ENCODE measurements at places on chromosomes 11 and 22.

GRCh38 chr22:46139895-46140350 is 10.4 kb upstream of the PPARA start:
- peak; percentile 83 for DNase-seq

GRCh38 chr11:115450519-115450918 is 53.7 kb downstream of the CADM1 start:
- no peak for DNase-seq

DNA sequence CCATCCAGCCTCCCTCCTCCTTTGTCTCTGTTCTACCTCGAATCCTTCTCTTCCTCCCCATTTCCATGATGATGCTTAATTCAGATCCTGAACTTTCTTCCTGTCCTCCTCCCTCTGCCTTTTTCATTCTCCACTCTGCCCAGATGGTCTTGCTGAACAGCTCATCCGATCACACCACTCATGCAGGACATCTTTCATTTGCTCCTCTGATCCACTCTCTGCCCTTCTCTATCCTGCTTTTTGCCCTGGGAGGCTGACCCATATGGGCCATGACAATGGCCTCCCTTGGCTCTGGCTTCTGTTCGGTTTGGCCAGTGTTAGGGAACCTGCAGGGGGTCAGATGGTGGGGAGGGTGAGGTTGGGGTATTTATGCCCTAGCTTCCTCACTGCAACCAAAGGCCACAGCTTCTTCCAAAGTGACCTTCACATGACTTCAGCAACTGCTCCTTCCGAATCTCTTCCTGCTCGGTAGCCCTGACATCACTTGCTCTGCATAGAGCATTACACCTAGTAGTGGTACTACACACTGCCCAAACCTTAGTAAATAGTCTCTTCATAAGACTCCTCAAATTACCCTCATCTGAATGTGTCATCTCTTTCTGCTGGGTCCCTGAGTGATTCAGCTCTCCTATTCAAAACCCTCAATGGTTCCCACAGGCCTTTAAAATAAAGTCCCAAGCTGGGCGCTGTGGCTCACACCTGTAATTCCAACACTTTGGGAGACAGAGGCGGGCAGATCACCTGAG is 32.7 kb upstream of the MICAL2 start:
- DNase-seq, result no peak

DNA sequence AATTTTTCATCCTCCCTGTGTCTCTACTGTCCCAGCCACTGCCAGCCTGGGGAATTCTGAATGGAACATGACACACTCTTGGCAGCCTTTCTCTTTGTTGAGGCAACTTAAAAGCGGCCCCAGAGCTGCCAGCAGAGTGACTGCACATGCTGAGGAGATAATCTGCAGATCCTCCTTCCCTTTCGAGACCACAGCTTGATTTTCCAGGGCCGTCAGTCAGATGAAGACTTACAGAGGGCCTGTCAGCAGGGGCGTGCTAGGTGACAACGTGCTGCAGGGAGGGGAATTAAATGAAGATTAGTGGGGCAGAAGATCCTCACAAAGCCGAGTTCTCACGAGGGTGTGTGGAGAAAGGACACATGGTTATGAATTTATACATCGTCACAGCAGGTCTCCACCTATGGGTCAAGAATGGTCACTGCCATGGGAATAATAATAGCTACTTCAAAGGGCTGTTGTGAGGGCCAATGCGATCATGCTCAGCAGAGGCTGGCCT is 193.5 kb upstream of the PITPNB start:
- DNase-seq, result peak; percentile 25

- no peak for DNase-seq
Measured at GRCh38 chr22:23088199-23088604, 17.9 kb downstream of the GNAZ start.

DNA sequence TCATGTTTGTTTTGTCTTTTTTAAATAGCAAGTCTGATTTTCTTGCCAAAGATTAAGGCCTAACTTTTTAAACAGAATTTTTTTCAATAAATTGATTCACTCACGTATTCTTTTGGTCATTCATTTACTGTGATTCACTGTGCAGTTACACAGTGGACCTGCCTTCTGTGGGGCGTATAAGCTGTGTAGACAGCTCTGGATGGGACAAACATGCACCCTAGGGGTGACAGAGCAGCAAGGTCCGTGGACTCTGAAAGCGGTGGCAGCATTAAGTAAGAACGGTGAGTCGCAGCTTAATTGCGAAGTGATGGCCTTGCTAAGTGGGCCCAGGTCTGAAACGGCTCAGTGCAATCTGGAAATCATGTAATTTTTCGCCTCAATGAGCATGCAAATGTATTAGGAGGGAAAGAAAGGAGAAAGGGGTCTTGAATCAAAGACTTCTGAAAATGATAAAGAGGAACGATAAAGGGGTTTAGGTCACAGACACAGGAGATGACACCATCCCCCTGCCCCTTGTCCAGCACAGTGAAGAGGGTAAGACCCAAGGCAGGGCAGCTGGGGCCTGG is 113.1 kb downstream of the SPATA19 start:
- DNase-seq, result no peak

DNA sequence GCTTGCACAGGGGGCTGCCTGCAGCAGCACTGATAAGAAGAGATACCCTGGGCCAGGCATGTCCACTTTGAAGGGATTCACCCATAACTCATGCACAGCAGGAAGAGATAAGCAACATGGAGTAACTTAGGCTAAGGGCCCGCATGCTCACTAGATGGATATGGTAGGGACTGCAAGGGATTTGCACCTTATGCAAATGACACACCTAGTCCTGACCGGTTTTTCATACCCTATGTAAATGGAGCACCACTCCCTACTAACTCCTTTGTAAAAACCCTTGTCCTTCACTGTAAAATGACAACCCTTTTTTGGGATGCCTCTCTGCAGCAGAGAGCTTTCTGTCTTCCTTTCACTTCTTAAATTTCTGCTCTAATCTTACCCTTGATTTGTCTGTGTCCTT is 658.9 kb upstream of the CCDC179 start:
- no peak for DNase-seq

DNA sequence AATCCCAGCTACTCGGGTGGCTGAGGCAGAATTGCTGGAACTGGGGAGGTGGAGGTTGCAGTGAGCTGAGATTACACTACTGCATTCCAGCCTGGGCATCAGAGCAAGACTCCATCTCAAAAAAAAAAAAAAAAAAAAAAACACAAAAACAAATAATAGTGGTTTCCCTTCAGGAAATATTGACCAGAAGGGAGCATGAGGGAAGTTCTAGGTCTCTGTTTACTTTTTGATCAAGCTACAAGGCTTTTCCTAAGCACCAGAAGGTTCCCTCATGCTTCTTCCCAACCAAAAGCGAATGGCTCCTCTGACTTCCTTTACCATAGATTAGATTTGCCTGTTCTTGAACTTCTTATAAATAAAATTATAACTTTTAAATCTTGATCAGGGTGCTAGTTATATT is 18.3 kb downstream of the MYO18B start:
- no peak for DNase-seq

- no peak for DNase-seq
Measured at GRCh38 chr11:119479685-119480275, 56.8 kb upstream of the THY1 start.

DNA sequence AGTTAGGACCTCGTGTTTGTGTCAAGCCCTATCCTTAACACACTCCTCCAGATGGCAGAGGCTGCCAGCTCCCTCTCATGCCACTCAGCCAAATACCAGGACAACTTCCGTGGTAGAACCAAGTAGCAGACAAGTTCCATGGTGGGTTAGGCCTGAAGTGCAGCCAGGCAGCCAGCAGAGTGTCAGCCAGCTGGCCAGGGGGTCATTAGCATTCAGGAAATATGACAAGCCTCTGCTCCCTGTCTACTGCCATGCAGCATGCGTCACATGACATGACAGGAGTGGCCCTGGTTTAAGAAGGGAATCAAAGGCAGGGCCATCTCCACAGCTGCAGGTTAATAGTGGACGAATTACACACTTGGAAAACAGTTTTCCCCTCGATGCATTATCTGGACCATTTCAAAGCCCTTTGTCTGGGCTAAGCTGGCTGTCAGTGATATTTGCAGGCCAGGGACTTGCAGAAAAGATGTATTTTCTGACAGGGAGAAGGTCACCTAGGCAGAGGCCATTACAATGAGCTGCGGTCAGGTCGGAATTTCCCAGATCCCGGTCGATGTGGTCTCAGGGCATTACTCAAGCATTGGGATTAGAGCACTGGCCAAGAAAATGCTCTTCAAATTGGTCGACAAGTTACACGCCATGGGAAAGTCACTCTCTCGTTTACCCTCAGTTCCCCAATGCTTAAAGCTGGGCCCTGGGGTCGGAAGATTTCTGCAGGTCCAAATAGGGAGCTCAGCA is 461.7 kb upstream of the CADM1 start:
- no peak for DNase-seq

DNA sequence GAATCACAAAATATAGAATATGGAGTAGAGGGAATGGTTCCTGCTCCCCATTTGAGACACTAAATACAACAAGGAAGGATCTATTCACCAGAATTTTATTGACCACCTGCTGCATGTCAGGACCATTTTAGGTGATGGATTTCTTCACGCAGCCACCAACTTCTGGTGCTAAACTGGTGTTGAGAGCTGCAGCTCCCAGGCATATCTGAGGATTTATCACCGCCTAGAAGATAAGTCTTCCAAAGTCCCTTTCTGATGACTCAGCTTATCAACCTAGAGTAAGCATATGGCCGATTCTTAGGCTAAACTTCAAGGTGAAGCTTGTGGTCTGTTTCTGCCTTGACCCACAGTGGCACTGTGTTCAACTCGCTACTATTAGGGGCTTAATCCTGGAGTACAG is 6.7 kb downstream of the DDI1 start:
- DNase-seq, result no peak

GRCh38 chr22:36659762-36660509 is 43.6 kb downstream of the CACNG2 start:
- DNase-seq, result peak; percentile 85

GRCh38 chr11:44854086-44854485 is 96.6 kb downstream of the TP53I11 start:
- no peak for DNase-seq

DNA sequence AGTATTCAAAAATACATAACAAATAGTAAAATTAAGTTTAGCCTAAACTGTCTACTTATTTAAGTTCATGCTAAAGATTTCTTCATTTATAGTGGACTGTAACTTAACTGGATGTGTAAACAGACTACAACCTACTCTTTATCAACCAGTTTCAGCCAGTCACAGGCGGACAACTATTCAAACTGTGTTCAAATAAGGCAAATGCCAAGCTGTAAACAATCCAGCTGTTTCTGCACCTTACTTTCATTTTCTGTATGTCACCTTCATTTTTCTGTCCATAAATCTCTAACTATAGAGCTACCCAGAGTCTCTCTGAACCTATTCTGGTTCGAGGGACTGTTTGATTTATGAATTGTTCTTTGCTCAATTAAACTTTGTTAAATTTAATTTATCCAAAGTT is 992.8 kb downstream of the DLG2 start:
- no peak for DNase-seq

- DNase-seq, result no peak
Measured at GRCh38 chr11:13141731-13142709, 132.9 kb downstream of the RASSF10 start.
